ENCODE measurements at places on chromosomes 12 and 14.

DNA sequence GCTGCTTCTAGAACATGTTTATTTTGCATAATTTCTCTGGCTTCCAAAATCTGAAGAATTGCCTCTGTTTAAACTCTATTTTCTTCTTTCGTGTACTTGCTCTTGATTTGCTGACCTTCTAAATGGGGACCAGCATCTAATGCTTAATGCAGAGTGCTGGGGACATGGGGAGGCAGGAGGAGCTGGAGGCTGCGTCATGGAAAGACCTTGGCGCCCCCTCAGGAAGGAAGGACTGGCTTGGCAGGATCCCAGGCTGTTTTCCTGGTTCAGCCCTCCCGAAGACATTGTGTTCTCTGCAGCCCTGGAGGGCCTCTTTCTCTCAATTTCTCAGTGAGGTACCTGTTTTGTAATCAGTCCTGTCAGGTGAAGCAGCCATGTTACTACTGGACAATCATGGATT lies 5.5 kb downstream of the PRKCH start:
- no peak for DNase-seq

GRCh38 chr12:32765906-32766305 lies 10.2 kb upstream of the YARS2 start:
- no peak for DNase-seq

DNA sequence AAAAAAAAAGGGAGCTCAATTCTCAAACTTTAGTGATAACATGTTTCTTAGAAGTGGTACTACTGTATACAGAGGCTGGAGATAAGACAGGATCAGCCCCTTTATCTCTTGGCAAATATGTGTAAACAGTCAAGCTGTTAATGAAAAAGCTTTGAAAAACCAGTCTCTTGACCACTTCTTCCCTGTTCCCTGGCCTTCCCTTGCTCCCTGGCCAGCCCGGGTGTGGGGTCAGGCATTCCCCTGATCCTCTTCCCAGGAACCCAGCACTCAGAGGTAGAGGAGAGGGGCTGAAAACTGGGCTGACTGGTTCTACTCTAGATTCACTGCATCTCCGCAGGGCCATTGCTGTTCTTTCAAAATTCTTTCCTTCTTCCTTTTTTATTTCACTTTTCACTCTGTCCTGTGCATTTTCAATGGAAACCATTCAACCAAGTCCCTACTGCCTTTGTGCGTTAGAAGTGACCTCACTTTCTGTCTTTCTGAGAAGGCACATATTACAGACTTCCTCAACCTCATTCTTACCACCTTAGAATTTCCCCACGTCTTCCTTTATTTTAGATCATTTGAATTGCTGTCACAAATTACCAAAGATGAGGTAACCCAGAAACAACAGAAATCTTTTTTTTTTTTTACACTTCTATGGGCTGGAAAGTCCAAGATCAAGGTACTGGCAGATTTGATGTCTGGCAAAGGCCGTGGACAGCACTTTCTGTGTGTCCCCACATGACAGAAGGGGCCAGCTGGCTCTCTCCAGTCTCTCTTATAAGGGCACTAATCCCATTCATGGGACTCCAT lies 5.7 kb downstream of the GNG2 start:
- peak; percentile 68 for DNase-seq

GRCh38 chr12:70260646-70261045 lies 17.4 kb downstream of the CNOT2 start:
- no peak for DNase-seq

GRCh38 chr12:1517007-1517406 lies 77.4 kb downstream of the FBXL14 start:
- DNase-seq: no peak

DNA sequence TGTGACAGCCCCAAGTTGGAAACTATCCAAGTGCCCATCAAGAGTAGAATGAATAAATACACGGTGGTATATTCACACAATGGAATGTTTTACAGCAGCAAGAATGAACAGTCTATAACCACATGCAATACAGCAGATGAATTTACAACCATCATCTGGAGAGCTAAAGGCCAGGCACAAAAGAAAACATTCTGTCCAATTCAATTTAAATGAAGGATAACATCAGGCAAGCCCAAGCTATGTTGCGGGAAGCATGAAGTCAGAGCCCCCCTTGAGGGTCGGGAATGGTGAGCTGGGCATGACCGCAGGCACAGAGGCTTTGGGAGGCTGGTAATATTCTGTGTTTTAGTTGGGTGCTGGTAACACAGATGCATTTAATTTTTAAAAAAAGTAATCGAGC lies 76.0 kb downstream of the SYNE3 start:
- no peak for DNase-seq

- DNase-seq: no peak
Observed at GRCh38 chr12:48084066-48084465, 21.8 kb downstream of the SENP1 start.
